ENCODE measurements at places on chromosomes 12 and 14.
A peak's percentile ranks its signal among the peaks of the same experiment; 100 is the strongest.

- no peak for DNase-seq
Observed at GRCh38 chr12:64457466-64457865, 5.5 kb downstream of the TBK1 start.

- DNase-seq, result no peak
Observed at GRCh38 chr12:2329661-2330210, 276.9 kb downstream of the CACNA1C start.

- peak; percentile 28 for DNase-seq
Observed at GRCh38 chr12:9364224-9365176, 156.3 kb upstream of the PZP start.

DNA sequence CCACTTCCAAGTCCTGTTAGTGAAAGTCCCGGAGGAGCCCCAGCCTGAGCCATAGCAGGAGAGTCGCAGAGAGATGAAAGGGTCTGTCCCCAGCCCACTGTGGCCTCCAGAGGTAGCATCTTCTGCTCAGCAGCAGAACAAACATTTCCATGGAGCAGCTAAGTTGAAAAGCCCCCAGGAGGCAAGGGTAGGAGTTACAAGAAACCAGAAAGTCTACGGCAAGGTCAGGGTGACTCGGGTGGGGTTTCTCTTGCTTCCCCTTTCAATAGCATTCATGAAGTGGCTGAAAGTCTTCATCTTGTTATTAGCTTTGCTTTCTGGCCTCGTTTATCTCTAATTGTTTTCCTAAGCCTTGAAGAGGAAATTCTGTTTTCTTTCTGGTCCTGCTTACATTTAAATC, 151.2 kb upstream of the DIO3 start:
- no peak for DNase-seq

DNA sequence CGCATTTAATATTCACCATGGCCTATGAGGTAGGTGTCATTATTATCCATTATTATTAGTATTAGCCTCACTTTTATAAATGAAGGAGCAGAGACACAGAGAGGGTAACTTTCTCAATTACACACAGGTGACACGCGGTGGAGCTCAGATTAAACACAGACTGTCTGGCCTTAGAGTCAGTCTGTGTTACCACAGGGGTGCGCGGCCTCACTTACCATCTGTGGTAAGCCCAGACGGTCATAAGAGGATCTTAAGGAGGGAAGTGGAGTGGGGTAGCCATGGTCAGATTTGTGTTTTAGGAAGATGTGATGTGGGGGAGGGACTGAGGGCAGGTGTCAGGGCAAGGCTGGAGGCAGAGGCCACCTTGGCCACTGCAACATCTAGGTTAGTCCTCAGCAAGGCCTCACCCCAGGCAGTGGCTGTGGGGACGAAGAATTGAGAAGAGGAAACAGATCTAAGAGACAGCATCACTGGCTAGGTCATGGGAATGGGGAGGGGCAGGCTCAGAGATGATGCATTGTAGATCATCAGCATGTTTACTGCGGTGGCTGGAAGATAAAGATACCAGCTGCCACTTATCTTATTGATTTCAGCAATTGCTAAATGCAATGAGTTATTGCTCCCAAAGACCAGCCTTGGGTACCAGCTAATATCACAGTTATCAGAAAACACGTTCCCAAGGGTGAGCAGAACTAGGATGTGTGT, 67.1 kb downstream of the SERPINA3 start:
- no peak for DNase-seq

GRCh38 chr14:23929822-23930294, 23.7 kb upstream of the DHRS4 start:
- peak; percentile 73 for DNase-seq

GRCh38 chr14:54805070-54805444, 97.6 kb downstream of the GCH1 start:
- DNase-seq, result no peak

GRCh38 chr12:57614178-57614947, 3.1 kb downstream of the ARHGEF25 start:
- no peak for DNase-seq

DNA sequence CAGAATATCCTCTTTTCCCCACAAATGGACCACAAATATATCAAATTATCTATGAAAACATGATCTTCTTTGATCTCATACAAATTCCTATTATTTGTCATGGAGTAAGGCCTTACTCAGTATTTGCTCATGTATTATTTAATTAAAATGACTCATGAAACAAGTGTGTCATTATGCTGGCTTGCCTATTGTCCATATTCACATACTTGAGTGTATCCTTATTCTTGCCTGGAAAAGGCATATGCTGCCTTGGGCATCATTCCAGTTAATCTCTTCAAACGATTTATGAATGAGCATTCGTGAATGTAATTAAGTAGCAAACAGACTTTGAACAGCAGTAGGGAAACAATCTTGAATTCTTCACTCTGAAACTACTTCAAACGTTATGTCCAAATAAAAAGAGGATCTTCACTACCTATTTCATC, 22.6 kb upstream of the SNRPF start:
- no peak for DNase-seq

- no peak for DNase-seq
Observed at GRCh38 chr12:21647179-21647578, 10.5 kb downstream of the LDHB start.

- no peak for DNase-seq
Observed at GRCh38 chr12:29050503-29050902, 98.6 kb upstream of the FAR2 start.

- no peak for DNase-seq
Observed at GRCh38 chr14:65042296-65042695, 55.6 kb downstream of the FNTB start.

GRCh38 chr12:106588771-106589170, 6.0 kb downstream of the RFX4 start:
- DNase-seq, result no peak

- DNase-seq, result no peak
Observed at GRCh38 chr14:54207075-54207474, 189.7 kb upstream of the CDKN3 start.

- no peak for DNase-seq
Observed at GRCh38 chr14:58947814-58948445, 240.5 kb upstream of the DAAM1 start.

GRCh38 chr12:15256761-15257160, 35.5 kb upstream of the RERG start:
- no peak for DNase-seq

DNA sequence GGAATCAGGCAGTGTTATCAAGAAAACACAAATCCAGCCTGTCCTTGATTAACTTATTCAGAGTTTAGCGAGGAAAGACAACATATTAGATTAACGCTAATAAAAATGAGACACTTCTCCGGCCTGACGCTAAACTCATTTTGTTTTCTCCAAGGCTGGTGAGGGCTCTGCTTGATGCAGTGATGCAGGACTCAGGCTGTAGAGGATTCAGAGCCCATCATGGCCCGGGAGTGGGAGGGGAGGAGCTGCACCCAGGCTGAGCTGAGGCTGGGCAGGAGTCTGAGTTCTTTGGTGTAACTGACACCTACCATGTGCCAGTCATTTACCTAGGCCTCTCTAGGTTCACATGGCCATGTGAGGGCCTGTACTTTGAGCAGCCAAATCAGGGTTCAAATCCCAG, 70.0 kb downstream of the WSCD2 start:
- DNase-seq, result no peak

DNA sequence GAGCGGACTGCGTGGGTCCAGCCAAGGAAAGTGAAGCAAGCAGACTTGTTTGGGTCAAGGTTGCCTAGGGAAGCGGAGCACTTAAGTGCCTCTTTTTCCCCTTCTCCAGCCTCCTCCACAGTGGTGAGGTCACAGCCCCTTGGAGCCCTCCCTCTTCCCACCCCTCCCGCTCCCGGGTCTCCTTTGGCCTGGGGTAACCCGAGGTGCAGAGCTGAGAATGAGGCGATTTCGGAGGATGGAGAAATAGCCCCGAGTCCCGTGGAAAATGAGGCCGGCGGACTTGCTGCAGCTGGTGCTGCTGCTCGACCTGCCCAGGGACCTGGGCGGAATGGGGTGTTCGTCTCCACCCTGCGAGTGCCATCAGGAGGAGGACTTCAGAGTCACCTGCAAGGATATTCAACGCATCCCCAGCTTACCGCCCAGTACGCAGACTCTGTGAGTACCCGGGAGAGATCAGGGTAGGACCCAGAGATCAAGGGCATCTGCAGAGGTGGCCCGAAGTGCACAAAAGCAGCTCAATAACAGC, at the start of gene TSHR:
TSS of gene TSHR (plus strand) at position 206 of the 526 bp plus-strand sequence. CDS start at position 266, 60 bp downstream.
- no peak for DNase-seq

DNA sequence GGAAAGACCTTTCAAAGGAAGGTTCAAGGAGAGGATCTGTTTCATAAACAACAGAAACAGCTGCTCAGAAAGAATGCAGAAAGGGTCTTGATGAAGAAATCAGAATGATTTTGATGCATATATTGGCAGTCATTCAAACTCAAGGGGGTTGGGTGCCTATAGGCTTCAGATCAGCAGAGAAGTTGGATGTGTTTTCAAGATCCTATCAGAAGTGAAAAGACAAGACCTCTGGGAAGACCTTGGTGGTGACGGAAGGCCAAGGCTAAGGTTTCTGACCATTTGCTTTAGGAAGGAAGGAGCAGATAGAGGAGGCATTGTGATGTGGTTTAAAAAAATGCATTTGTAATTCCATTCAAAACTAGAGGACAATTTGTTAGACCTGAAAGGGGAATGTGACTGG, 15.2 kb upstream of the PTPRB start:
- no peak for DNase-seq

- no peak for DNase-seq
Observed at GRCh38 chr12:121955258-121956237, 37.2 kb downstream of the CFAP251 start.

GRCh38 chr12:12467688-12468261, 94.9 kb downstream of the DUSP16 start:
- peak; percentile 53 for DNase-seq

- DNase-seq, result no peak
Observed at GRCh38 chr14:102727336-102728095, 49.7 kb upstream of the TRAF3 start.

- no peak for DNase-seq
Observed at GRCh38 chr14:30903285-30904124, 29.1 kb downstream of the COCH start.

DNA sequence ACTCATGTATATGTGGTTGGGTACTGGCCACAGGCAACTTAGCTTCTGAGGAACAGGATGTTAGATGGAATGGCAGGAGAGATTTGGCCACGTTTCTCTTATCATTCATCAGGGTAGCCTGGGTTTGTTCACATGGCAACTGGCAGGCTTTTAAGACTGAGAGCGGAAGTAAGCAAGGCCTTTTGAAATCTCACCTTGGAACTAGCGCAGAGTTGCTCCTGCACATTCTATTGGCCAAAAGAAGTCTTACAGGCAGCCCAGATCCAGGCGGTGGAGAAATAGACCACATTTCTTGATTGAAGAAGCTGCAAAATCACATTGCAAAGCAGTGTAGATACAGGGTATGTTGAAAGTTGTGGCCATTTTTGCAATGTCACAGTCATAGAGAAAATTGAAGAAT, 3.7 kb downstream of the CLEC4A start:
- DNase-seq, result no peak

DNA sequence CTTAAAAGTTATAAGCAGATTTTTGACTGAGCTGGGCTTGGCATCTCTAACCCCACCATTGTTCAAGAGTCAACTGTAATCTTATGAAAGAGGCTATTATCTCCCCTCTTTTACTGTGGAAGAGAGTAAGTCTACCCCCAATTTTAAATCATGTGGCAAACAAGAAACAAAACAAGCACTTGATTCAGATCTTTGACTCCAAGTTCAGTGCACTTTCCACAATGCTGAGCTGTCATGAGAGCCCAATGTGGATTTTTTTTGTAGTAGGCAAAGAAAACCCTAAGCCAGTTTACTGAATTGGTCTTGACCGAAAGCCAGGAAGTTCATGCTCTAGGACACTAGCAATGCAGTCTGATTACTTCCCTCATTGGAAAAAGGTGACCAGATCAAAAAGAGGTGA, 306.2 kb downstream of the GALC start:
- no peak for DNase-seq

DNA sequence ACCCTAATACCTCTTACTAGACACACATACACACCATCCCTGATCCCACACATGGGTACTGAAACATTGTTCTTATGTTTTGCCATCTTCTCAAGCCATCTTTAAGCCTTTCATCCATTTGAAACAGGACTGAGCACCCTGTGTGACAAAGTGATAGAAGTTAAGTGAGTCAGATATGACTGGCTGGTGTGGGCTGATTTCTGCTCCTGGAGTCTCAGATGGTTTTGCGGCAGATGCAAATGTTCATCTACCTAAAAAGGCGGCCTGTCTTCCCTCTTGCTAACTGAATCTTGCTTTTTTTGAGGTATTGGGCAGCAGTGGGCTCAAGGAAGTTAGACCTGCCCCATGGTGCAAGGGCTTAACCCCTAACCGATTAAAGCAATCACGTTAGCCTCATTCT, 30.4 kb upstream of the PKP2 start:
- no peak for DNase-seq

DNA sequence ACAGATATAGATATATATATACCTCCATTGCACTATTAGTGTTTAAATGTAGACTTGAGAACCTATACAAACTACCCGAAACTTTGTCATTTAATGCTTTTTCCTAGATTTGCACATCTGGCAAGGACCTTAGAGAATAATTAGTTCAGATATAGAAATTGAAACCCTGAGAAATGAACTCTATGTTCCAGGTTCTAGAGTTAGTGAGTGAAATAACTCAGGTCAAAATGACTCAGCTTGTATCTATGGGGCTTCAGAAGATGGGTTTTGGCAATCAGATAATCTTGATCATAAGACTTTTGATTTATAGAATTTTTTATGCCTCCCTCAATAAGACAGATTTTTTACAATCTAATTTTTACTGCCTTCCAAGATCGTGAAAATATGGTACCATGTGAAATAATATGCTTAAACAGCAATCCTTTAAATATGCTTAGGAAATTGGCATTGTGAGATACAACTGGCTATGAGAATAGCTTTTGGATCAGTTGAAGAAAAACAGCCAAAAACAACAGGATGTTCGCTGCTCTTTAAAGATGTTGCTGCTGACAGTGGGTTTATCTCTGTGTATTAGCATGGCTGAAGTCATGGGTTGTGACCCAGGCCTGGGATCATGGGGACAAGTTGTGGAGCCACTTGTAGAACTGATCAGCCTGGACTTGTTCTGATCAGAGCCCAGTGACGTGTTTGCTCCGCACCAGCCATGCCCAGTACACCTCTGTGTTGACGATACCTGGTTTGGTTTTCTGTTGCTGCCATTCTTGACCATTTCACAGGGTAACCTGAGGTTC, 63.6 kb downstream of the TTLL5 start:
- no peak for DNase-seq

- DNase-seq, result no peak
Observed at GRCh38 chr14:23556700-23557440, 799 bp downstream of the THTPA start.

DNA sequence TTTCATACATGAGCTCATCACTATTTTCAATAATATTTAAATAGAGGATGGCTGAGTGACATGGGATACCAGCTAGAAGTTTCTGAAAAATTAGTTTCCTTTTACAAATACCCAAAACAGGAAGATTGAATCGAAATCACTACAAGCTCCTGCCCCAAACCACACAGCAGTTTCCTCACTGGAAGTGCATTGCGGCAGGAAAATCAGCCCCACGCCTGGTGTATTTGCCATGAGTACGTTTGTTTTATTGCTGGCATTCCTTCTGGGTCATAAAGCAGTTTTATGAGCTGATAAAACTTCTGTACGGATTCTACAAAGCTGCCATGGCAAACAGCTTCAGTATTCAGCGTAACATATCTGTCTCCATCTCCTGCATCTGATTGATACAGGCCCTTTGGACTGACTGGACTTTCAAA, 23.7 kb downstream of the CDC42BPB start:
- DNase-seq, result no peak
